ENCODE measurements at places on chromosomes 3 and 15.

DNA sequence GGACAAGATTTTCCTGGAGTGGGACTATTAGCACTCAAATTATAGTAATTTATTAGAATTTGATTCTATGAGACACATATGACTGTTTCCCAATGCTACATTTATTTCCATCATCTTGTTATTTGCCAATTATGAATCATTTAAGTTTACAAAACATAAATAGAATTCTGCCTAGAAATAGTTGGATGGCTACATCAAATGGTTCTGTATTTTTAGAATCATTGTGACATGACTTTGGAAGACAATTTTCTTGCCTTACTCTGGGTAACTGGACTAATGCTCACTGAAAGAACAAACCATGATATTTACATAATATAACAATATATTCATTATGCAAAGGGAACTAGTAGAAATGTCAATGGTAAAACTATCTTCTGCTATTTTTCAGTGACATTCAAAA, 173.5 kb downstream of the ZIC1 start:
- DNase-seq = no peak

DNA sequence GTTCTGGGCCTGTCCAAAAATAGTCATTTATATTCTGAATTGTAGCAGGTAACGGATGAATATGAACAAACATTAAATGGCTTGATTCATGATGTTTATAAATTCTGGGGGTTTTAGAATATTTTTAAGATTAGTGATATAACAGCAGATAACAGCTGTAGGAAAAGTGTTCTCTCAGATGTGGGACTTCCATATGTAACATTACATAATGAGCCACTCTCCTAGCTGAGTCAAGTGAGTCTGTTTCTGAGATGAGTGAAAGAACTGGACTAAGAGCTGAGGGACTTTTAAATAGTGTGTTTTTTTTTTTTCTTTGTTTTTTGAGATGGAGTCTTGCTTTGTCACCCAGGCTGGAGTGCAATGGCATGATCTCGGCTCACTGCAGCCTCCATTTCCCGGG, 13.9 kb downstream of the YEATS2 start:
- no peak for DNase-seq

DNA sequence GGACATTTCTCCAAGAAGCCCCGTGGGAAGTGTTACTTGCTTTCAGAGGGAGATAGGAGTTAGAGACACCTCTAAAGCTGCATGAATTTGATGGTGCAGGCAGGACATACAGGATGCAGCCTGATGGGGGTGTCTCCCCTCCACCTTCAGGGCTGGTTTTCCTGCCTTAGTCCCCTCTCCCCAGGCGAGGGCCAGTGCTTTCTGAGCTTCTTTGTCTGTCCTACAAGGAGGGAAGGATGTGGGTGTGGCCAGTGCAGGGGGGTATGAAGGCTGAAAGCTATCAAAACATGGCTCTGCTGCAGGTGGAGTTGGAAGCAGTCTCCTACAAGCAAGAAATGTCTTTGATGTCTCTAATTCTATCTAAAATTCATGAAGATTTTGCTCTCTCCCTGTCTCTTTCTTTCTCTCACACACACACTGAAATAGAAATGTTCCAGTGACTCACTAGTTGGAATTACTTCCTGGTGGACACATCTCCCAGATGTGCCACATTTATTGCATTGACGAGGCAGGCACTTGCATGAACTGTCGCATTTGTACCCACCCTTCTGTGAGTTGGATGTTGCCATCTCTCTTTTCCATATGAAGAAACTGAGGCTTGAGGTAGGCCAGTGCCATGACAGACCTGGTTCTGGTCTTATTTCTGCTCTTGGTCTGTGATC, 13.9 kb upstream of the PODXL2 start:
- DNase-seq = no peak

DNA sequence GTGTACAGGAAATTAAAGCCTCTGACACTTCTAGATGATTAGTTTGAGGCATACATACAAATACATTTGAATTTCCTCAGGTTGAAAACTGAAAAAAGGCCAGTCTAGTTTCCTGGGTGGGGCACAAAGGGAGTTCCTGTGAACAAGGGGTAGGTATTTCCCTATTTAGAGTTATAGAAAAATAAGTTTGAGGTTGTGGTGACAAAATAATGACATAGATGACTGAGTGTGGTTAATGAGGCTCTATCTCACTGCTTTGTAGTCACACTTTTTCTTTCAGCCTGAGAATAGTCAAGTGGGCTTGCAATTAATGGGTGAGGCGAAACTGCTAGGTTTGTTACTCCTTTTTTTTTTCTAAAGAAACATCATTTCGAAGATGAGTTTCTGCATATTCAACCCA, 4.3 kb downstream of the SLCO3A1 start:
- DNase-seq = peak; percentile 87

DNA sequence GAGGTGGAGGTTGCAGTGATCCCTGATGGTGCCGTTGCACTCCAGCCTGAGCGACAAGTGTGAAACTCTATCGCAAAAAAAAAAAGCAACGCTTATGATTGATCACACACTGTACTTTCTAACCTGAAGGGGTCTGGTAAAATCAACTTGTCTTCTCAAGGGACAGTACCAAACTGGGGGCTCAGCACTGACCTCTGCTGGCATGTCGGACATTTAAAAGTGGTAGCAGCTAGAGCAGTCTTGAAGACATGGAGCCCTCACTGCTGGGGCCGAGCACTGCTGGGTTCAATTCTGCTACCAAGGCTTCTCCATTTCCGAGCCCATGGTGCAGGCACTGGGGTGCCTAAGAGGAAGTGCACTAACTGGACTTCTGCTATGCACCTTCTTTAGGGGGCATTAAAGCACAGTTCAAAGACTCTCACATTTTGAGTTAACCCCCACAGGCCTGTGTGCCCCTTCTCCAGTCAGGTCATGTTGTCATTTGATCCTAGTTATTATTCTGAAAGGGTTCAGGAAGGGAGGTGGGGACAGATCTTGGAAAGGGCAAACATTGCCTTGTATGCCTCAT, 26.4 kb upstream of the LAMP3 start:
- DNase-seq = peak; percentile 31

- no peak for DNase-seq
Observed at GRCh38 chr3:122350814-122351418, 25.9 kb downstream of the CSTA start.

- DNase-seq = no peak
Observed at GRCh38 chr3:23664459-23664858, 141.3 kb upstream of the UBE2E1 start.

GRCh38 chr15:91022832-91023129, 387 bp upstream of the VPS33B start:
- no peak for DNase-seq

Data from CD4-positive, alpha-beta T cell treated with Interleukin-17A for 1 hour (primary cell).